ENCODE measurements at places on chromosomes 3 and 15.

DNA sequence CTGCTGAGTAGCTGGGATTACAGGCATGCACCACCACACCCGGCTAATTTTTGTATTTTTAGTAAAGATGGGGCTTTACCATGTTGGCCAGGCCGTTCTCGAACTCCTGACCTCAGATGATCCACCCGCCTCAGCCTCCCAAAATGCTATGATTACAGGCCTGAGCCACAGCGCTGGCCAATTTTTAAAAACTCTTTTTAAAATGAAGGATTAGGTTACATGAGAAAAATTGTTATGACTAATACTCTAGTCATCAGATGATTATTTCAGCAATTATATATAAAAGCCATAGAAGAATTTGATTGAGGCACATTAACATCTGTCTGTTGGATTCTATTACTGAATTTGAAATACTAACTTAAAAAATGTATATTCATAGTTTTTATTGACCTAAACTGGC lies 134.1 kb upstream of the MNS1 start:
- DNase-seq: no peak

GRCh38 chr3:35215525-35216500 lies 423.5 kb upstream of the ARPP21 start:
- DNase-seq: no peak

DNA sequence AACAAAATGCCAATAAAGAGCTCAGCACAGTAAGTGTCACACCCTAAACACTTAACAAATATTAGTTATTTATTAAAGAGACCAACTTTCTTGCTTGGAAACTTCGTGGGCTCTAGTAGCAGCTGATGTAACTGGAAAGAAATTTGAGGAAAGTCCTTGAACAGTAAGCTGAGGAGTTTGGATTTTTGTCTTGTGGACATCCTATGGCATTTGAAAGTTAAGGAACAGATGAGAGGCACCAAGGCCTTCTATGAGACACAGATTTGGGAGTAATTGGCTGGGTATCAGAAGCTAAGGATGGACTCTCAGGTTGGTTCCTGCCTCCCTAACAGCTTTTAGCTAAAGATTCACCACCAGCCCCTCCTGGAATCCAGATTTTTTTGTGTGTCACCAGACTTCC lies 59.7 kb upstream of the FILIP1L start:
- DNase-seq: no peak

DNA sequence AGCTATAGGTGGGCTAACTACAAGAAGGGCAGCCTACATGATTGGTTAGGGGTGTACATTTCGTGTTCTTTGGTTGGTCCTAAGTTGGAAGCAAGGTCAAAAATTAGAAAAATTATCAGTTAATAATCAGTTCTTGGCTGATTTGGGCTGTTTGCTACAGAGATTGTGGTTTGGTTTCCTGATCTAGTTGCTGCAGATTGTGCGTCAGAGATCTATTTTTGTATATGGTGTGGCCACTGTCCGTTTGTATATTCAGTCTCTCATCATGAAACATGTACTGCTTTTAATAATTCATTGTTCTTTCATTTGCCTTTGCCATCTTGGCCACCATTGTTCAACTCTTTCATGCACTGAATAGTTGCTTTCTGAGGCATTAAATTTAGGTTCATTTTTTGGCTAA lies 80.9 kb downstream of the LRRC3B start:
- no peak for DNase-seq

- no peak for DNase-seq
Measured at GRCh38 chr3:80836395-80836794, 925.0 kb downstream of the GBE1 start.

DNA sequence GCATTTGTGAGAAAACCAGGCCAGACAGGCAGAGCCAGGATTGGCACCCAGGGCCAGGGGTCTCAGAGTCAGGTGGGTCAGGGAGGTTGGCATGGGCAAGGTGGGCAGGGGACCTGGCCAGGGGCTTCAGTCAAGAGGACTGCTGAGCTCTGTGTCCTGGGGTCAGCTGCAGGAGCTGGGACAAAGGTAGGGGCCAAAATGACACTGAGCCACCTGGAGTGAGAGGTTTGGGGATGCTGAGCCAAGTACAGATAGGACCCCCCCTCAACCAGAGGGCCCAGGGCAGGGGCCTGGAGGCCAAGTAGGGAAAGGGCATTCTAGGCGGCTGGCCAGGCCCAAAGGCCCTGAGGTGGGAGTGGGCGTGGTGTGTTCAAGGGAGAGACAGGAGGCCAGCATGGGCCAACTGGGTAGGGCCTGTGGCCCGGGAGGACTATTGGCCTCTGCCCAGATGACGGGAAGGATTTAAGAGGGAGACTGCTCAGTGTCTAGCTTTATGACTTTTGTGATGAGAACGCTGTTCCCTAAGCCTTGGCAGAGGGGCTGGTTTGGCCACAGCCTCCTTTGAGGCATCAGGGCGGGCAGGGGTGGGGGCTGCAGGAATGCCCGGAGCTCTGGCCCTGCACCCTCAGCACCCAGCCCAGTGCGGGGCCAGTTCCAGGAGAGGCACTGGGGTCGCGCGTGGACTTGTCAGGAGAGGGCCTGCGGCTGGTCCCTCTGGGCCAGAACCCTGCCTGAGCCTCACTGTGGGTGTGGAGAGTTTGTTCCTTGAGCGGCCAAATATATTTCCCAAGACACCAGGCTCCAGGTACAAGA lies 3.1 kb downstream of the CFAP100 start:
- DNase-seq: no peak

DNA sequence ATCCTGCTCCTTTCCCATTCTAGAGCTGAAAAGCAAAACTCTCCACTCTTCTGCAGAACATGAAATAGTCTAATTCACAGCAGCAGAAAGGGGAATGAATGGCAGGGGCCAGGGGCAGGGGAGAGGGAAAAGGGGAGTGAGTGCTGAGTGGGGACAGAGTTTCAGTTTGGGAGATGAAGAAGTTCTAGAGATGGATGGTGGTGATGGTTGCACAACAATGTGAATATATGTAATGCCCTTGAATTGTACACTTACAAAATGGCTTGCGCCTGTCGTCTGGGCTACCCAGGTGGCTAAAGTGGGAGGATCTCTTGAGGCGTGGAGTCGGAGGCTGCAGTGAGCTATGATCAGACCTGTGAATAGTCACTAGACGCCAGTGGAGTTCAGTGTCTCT lies 78.5 kb upstream of the MEF2A start:
- no peak for DNase-seq

DNA sequence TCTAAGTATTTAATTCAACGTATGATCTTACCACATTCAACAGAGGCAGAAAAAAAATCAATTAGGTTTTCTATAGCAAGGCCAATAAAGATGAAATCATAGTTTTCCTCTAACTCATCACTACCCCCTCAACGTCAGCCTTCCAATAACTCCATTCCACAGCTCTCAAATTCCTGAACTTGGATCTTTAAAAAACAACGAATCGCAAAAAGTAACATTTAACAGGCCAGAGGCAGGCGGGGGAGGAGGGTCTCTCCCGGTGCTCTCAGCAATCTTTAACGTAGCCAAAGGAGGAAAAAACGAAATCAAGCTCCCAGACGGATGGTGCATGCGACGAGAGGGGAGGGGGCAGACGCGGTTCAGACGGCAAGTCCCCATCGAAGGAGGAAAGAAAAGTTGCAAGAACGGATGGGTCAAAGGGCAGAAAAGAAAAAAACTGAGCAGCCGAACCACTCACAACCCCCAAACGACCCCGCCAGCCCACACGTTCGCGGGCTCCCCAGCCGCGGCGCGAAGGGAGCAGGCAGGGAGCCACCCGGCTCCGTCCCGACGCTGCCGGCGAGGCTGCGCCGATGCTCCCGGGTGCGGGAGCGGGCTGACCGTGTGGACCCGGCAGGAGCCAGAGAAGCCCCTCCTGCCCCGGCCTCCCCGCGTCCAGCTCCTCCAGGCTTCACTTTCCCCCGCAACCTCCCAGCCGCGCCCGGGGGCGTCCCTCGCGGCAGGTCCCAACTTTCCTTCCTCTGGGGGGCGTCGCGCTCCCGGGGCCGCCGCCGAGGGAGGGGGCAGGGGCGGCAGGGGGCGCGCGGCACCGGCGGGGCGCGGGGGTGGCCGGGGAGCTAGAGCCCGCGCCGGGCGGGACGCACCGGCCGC lies 703 bp downstream of the PEAK1 start:
- no peak for DNase-seq

DNA sequence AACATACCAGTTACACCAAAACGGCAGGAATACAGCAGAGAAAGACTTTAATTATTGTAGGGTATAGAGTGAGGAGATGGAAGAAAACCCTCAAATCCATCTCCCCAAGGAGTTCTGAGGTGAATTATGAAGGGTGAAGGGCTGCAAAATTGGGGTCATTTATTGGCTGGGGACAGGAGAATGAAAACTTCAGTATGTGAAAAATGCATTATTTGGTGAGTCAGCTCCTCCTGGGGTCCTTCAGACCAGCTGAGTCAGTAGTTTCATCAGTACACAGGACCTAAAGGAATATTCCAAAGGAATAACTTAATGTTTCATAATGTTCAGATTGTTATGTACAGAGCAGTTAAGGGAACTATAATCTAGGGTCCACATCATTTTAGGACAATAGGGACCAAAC lies 566.0 kb downstream of the GBE1 start:
- DNase-seq: no peak

- DNase-seq: no peak
Measured at GRCh38 chr3:146072061-146072460, 88.9 kb downstream of the PLOD2 start.

DNA sequence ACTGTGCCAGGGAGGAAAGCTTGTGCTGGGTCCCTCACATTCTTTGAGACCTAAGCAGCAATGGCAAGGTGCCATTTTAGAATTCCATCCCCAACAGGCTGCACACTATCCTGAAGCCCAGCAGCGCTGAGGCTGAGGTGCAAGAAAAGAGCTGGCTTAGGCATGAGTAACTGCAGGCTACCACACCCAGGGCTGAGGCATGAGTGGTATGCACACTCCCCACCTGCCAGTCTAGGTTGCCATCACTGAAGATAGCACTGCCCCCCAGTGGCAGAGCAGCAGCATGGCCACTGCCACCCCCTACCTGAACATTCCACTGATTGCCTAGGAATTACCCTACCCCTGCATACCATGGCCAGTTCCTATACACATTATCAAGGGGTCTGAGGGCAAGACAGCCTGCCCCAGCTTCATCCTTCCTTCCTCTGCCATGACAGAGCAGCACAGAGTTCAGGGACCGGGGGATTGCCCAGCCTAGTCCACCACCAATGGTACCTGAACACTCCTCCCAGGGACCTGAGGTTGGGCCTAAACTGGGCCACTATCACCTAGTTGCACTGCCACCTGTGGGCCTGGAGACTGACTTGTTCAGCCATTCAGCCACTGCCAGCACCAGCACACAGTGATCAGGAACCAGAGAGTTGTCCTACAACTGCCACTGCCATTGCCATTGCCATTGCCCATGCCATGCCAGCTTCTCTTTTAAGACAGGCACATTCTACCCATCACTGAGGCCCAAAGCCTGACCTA lies 129.8 kb downstream of the SATB1 start:
- no peak for DNase-seq

GRCh38 chr3:126356373-126357264 lies 589 bp downstream of the KLF15 start:
- DNase-seq: no peak

- no peak for DNase-seq
Measured at GRCh38 chr3:137259089-137259488, 301.3 kb downstream of the IL20RB start.

GRCh38 chr3:13825311-13825579 lies 54.6 kb downstream of the WNT7A start:
- DNase-seq: no peak

- no peak for DNase-seq
Measured at GRCh38 chr3:112132554-112132953, 494 bp downstream of the GCSAM start.

GRCh38 chr3:122864498-122864897 lies 69.6 kb downstream of the SLC49A4 start:
- DNase-seq: no peak

GRCh38 chr15:63528138-63528659 lies 23.8 kb downstream of the USP3 start:
- DNase-seq: no peak

DNA sequence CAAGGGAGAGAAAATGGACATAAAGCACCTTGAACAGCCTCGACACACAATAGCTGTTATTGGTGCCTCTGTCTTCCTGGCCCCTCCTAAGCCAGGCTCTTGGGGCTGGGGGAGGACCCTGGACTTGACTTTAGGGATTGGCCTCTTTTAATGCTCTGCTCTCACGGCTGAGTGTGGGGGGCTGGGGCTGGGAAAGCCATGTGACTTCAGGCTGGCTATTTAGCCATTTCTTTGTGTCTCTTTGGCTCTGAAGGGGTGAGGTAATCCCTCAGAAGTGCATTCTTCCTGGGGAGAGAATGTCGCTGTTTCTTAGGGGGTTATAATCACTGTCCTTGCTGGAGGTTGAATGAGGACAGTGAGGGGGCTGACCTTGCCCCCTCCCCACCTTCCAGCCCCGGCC lies 26.2 kb downstream of the MAGEF1 start:
- DNase-seq: no peak

DNA sequence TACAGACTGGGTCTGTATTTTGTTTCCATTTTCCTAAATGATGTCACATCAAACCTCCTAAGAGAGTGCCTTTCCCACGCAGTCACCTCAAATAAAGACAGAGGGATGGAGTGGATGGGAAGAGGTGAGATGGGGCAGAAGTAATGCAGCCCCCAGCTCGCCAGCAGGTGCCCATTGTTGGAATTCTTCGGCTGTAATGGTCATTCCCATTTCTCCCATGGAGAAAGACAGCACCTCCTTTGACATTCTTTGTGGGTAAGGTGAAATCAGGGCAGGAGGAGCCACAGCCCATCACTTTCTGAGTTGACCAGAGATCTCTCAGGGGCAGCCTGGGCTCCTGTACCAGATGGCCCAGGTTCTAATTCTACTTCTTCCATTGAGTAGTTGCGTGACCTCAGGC lies 84.4 kb upstream of the NR2F2 start:
- no peak for DNase-seq

DNA sequence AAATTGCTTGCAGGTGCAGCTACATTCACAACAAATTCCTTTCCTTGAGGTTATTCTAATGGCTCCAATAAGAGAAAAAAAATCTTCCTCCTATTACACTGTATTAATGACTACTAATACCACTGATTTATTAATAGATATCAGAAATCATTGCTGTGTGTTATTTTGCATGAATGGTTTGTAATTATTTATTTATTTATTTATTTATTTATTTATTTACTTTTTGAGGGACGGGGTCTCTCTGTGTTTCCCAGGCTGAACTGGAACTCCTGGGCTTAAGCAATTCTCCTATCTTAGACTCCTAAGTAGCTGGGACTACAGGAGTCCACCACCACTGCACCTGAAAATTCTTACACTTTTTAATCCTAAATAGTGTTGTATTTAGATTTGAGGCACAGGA lies 390.4 kb downstream of the SI start:
- DNase-seq: no peak

DNA sequence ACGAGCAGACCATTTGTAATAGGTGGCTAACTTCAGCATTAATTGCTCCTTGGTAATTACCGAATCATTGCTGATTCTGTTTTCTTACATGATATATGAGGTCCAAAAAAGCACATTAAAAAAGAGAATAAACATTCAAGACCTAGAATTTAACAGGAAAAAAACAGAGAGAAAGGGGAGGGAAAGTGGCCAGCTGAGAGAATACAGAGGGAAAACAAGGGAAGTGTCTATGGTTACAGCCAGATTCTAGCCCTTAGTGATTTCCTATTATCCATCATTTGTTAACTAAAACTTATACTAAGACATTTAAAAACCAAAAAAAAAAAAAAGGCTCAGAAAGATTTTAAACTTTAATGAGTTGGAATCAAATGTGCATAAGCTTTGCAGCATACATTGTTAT lies 168.7 kb downstream of the LRTM1 start:
- DNase-seq: no peak

GRCh38 chr15:76998663-76999285 lies 3.8 kb downstream of the PSTPIP1 start:
- DNase-seq: no peak

Measured in DMS153 (cell line).